Stimulated activated CD4-positive, alpha-beta T cell treated with anti-CD3 and anti-CD28 coated beads, TNF-alpha, amount 100 ng/mL, for 4 hours (primary cell): ENCODE measurements at places on chromosomes 3 and 15.

- DNase-seq: no peak
Observed at GRCh38 chr3:44120721-44121582, 120.7 kb upstream of the TOPAZ1 start.

GRCh38 chr3:71951361-71951760, 166.4 kb upstream of the PROK2 start:
- no peak for DNase-seq

DNA sequence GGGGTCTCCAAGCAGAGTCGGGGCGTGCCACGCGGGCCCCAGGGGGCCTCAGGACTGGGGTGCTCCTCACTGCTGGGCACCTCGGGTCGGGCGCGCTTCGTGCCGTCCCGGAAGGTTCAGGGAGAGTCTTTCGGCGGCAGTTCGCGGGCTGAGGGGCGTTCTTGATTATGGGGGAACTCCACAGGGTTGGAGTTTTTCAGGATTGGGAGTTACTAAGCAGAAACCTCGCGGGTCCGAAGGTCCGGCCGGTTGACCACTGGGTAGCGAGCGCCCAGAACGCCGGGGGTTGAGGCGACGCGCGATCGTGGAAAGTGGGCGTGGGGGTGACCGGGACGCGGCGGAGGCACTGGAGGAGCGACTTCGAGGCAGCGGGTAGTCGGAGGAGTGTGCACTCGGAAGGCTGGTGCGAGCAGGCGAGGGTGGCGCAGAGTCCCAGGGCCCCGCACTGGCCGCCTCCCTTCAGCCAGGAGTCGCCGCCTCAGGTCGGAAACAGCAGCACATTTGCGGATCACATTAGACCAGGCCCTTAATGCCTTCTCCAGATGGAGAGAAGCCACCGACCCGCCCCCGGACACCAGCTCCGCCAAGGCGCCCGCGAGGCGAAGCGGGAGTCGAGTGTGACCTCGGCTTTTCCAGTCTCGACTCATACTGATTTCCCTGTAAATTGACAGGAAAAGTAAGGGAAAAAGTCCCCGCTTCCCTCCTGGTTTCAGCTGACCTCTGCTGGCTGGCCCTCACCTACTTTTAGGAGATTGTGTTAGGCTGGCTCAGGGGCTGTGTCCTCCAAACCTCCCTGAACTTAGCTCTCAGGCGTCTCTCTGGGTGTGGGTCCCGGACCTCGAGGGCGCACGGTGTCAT, 685 bp downstream of the ADAMTSL3 start:
- no peak for DNase-seq

DNA sequence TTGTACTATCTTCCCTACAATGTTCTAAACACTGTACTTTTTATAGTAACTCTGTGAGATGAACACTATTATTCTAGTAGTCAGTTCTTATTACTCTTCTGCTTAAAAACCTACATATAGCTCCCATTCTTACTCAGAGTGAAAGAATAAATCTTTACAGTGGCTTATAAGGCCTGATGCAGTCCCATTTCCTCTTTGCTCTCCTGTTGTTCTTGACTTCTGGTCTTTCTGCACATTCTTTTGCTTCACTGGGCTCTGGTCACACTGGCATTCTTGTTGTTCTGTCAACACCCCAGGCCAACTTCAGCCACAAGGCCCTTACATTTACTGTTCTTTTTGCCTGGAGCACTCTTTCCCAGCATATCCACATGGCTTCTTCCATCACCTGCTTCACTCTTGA, 58.2 kb upstream of the TP63 start:
- no peak for DNase-seq
